ENCODE measurements at places on chromosomes 11 and 22. TPM values are rescaled to one million over a fixed set of nuclear protein-coding genes. Genes with fewer than 3 reads are reported as not detected.

Gene SMTNL1
- polyA plus RNA-seq = not detected

Gene KCNE3
- 41.0 TPM for polyA plus RNA-seq

Gene CELSR1
- polyA plus RNA-seq = 0.16 TPM

Gene INS
- not detected for polyA plus RNA-seq

Gene FGF3
- not detected for polyA plus RNA-seq

DNA sequence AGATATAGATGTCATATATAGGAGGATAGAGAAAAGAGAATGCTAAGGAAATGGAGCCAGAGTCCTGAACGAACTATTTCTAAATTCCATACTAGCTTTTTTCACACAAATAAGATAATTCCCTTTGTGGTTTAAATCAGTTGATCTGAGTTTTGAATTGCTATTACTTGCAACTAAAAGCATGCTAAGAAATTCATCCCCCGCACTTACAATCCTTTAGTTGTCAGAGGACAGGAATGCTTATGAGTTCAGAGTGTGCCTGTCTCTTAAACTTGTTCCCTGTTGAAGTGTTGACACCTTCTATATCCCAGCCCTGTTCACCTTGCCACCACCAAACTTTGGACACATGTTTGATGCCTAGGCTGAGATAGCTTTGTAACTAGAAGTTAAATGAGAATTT lies 406.2 kb downstream of the METTL15 start:
- no peaks in the 10 kb centered on the region for H3K27me3 ChIP-seq
- H3K4me3 ChIP-seq = no peak overlapping the region
- no peak for DNase-seq

DNA sequence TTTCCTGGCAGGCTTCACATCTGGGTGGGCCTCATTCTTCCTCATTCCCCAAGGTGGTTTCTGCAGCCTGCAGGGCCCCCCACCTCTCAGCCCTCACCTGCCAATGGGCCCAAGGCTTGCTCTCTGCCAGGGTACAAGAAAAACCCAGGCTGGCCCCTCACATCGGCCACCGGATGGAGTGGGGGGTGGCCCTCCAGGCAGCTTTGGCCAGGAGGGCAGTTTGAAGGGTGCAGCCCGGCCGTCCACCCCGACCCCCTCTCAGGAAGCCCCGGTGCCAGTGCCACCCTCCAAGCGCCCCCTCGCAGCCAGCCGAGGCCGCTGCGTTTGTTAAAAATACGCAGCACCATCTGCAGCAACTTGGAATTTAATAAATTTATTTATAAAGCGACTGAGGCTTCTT lies 196.7 kb downstream of the CTTN start:
- no peak overlapping the region for H3K27ac ChIP-seq
- H3K27me3 ChIP-seq = no peaks in the 10 kb centered on the region
- H3K4me1 ChIP-seq = no peaks in the 10 kb centered on the region

GRCh38 chr11:64123679-64124078 lies 42.2 kb downstream of the MACROD1 start:
- no peak for DNase-seq
- H3K36me3 ChIP-seq = no peaks in the 10 kb centered on the region
- no peak overlapping the region for H3K27ac ChIP-seq
- no peaks in the 10 kb centered on the region for H3K27me3 ChIP-seq
- no peaks in the 10 kb centered on the region for H3K4me1 ChIP-seq

GRCh38 chr11:125925247-125925740 lies 20.6 kb upstream of the VSIG10L2 start:
- no peaks in the 10 kb centered on the region for H3K36me3 ChIP-seq
- H3K27ac ChIP-seq = no peak overlapping the region
- no peak for DNase-seq
- H3K4me3 ChIP-seq = no peak overlapping the region
- H3K4me1 ChIP-seq = peaks cover 10% of the 10 kb centered on the region
